ENCODE measurements at places on chromosomes 12 and 14.

- peak; percentile 79 for DNase-seq
Observed at GRCh38 chr14:100904307-100905087, 975 bp upstream of the RTL1 start.

DNA sequence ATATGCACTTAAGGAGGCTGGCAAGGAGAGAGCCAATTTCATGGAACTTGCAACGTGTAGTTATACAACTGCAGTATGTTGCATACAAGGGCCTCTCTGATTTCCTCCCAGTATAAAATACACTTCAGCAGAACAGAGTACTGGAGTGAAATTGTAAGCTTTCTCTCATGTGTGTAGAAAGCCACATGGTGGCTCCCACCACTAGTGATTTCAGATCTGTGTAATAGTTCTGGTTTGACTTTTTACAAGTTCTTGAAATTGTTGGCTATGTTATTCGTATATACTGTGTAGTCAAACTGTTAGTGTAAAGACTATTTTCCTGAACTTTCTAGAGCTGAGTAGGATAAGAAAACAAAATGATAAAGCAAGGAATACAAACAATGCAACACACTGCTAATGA, 16.4 kb upstream of the LMO3 start:
- no peak for DNase-seq

DNA sequence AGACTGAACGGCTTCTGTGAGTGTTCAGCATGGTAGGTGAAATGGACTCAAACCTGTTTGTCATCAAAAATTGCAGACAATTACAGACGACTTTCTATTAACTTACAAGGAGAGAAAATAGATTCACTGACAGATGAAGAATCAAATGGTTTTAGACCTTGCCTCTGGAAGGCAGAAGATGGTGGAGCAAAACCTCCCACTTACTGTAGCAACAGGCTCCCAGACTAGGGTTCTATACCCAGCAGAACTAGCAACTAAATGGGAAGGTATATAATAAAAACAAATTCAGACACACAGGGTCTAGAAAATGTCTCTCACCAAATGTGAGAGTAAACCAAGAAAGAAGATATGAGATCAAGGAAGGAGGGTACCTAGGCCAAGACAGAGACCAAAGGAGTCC, 36.8 kb downstream of the RNF34 start:
- DNase-seq, result no peak

DNA sequence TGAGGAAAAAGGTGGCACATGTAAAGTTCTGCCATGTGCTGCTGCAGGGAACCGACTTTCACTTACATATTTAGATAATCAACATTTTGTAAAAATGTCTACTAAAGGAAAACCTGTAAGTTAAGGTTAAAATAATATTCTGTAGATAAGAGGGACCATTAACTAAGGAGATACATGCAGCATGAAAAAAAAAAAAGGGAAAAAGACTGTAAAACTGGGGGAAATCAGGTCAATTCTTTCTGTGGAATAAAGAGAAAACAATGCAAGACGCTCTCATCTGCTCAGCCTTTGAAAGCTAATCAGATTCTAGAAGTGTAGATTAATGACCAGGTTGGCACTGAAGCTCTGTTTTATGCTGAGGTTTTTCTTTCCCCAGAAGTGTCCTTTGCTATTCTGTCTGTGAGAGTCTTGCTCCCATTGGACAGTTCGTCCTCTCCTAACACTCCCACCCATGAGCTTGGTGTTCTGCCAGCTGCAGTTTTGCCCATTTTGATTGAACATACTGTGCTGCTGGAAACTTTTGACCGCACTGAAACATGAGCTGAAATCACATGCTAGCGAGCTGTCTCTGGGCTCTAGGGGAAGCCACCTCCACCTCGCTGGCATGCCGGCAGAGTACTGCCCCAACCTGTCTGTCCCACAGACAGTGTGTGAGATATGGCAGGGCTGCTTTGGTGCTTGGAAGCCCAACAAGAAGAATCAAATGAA, 39.7 kb downstream of the PPTC7 start:
- DNase-seq, result peak; percentile 69

- no peak for DNase-seq
Observed at GRCh38 chr14:92792885-92793284, 1.2 kb upstream of the GOLGA5 start.

- peak; percentile 78 for DNase-seq
Observed at GRCh38 chr14:77040741-77041653, 12.5 kb upstream of the IRF2BPL start.

DNA sequence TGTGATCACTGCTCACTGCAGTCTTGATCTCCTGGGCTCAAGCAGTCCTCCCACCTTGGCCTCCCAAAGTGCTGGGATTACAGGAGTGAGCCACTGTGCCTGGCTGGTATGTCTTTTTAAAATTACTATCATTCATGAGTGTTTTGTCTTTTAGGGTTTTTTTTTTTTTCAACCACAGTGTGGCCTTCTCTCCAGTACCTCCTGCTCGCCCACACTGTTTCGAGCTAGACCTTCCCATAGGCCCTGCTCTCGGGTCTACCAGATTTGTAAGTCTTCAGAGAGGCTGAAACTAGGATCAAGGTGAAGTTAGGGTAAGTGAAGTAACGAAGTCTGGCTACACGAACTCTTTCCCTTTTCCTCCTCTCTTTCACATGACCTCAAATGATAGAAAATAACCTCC, 1.5 kb downstream of the BIN2 start:
- DNase-seq, result no peak

- no peak for DNase-seq
Observed at GRCh38 chr12:51200806-51201205, 17.1 kb downstream of the POU6F1 start.

DNA sequence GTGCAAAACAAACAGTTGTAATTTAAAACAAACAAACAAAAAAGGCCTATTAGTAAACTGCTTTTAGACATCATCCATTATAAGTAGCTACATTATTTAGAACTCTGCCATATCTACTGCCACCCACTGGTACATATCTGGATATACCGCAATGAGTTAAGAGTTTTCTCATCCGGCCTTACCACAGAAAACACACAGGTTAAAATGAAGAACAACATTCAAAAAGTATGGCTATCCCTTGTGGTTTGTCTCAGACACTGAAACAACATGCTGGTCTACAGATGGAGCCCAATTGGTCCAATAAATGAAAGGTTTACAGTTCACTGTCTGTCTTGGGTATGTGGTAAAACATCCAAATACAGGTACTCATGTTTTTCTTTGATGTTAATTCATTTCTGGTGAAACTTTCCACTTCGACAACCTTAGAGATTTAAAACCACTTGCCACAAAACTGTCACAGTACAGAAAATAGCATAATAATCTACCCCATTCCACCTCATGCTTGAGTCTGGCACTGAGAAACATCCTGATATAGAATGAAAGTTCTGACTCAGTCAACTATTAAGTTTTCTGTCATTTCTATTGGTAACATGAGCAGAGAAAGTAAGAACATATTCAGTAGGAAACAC, 354.3 kb downstream of the CEP128 start:
- DNase-seq, result no peak

- no peak for DNase-seq
Observed at GRCh38 chr14:81273521-81273920, 52.8 kb upstream of the GTF2A1 start.

- DNase-seq, result no peak
Observed at GRCh38 chr12:72792889-72793288, 520.7 kb downstream of the TRHDE start.

DNA sequence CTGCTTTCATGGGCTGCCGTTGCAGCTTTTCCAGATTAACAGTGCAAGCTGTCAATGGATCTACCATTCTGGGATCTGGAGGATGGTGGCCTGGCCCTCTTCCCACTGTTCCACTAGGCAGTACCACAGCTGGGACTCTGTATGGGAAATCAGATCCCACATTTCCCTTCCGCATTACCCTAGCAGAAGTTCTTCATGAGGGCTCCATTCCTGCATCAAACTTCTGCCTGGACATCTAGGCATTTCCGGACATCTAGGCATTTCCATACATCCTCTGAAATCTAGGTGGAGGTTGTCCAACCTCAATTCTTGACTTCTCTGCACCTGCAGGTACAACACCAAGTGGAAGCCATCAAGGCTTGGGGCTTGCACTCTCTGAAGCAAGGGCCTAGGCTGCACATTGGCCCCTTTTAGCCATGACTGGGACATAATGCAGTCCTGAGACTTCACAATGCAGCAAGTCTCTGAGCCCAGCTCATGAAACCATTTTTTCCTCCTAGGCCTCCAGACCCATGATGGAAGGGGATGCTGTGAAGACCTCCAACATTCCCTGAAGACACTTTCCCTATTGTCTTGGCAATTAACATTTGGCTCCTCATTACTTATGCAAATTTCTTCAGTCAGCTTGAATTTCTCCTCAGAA, 863.3 kb downstream of the C12orf50 start:
- no peak for DNase-seq

DNA sequence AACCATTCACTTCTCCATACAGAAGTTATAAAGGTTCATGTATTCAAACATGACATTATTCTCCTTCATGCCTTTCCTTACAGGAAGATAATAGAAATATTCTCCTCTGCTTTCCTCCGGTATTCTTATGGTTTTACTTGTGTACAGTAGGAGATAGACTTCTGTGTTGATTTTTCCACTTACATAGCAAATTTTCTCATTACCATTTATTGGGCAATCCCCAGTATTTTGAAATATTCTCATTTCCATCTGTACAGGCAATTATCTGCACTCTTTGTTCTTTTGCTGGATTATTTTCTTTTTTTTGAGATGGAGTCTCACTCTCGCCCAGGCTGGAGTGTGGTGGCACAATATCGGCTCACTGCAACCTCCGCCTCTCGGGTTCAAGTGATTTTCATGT, 11.0 kb downstream of the PXMP2 start:
- no peak for DNase-seq

DNA sequence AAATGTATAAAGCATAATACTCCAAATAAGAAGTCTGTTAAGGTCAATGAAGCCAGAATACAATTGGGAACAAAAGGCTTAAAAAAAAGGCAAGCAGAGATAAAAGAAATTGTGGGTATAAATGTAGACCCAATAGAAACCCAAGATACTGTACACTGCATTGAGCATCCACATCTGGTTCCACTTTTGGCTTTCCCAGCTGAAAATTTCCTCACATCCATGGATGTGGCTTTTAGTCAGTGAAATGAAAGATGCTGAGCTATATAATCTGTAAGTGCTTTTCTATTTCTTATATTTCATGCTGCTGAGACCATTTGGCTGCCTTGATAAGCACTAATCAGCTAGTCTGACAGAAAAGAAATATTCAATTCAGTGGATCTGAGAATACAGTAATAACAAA, 83.5 kb downstream of the PTPRR start:
- no peak for DNase-seq

DNA sequence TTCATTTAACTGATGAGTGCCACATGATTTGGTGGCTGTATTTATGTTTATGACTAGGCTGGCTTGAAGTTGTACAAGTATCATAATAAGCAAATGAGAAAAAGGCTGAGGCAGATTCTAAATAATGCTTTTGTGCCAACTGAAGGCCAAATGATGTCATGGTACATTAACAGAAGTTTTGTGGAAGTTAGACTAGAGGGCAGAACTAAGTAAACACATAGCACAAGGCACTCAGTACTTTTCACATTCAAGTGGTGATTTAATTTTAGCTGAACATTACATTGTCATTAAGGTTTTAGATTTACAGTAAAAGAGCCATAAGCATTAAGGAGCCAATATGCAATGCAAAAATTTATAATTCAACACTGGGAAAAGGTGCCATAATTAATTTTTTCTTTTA, 21.1 kb downstream of the PPP1CC start:
- DNase-seq, result no peak

DNA sequence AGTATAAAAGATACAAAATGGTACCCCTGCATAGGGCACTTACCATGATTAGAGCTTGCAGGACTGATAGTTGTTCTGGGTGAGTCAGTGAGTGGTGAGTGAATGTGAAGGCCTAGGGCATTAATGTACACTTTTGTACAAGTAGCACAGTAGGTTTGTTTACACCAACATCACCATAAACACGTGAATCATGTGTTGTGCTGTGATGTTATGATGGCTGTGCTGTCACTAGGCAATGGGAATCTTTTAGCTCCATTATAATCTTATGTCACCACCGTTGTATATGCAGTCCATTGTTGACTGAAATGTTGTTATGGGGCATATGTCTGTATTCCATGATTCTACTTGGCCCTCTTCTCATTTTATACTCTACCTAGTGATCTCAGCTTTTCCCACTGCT, 11.8 kb downstream of the NUBPL start:
- no peak for DNase-seq
